ACHN (cell line): ENCODE measurements at places on chromosomes 13 and 19.
A peak's percentile ranks its signal among the peaks of the same experiment; 100 is the strongest.

- DNase-seq, result no peak
Observed at GRCh38 chr13:20512042-20512683, 13.5 kb downstream of the CRYL1 start.

DNA sequence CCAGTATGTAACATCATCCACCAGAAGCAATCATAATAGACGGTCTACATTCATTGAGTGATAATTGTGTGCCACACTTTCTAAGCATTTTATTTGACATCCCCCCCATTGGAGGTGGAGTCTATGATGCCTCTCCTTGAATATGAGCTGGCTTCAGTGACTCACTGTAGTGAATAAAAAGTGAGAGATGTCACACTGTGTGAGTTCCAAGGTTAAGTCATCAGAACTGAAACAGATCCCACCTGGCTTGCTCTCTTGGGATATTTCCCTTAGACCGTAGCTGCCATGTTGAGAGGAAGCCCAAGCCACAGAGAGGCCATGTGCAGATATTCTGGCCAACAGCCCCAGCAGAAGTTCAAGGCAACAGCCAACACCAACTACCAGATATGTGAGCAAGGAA is 12.6 kb downstream of the RTBDN start:
- no peak for DNase-seq

DNA sequence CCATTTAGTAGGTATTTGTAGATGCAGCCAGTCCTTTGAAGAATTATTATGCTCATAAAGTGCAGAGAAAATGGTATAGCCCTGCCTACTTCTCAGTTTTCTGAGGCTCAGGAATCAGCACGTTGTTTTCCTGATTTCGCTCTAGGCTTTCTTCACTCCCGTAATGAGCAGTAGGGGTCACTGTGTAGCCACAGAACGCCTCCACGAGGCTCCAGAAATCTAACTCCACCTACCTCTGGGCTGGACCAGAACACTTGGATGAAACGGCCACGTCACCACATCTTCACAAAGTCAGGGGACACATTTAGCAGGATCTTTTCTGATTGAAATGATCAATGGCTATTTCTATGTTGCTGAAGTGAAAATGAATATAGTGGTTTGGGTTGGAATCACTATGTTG is 49.8 kb upstream of the GTF3A start:
- peak; percentile 82 for DNase-seq

GRCh38 chr19:53131085-53131590 is 1.6 kb downstream of the ZNF415 start:
- no peak for DNase-seq

DNA sequence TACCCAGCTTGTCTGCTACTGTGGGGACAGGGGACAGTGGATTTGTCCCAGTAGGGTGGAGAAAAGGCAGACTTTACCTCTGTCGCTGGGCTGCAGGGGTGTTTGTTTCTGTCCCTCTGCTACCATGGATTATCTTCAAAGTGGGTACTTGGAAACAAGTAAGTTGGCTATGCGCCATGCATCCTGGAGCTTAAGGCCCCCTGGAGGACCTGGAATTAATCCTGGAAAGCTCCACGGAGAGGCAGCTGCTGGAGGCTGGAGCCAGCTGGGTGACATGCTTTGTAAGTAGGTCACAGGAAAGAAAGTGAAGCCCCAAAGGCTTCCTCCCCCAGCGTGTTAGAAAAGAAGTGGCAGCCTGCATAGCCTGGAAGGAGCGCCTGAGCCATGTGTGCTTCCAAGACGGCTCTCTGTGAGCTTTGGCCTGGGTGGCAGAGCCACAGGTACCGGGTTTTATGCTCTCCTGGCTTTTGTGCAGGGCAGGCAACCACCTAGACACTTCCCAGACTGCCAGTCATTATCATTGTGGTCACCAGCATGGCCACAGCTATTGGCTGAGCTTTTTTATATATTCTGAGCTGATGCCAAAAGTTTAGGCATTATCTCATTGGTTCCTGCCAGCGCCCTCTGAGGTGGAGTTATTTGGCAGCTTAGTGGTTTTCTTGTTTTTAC is 9.5 kb downstream of the B3GLCT start:
- no peak for DNase-seq

DNA sequence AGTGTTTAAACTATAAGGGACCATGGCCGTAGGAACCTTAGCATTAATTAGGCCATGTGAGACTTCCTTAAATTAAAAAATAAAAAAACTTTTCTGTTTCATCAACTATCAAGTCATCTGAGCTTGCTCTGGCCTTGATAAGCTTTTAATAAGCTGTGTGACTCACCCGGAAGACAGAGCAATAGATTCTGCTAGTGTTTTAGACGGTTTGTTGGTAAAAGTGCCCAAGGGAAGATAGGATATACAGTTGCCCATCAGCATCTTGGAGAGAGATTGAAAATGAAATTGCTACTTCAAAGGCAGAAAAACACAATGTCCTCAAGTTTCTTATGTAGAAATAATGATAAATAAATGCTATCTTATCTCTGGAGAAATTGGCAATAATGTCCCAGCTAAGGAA is 31.2 kb upstream of the RCBTB2 start:
- no peak for DNase-seq

DNA sequence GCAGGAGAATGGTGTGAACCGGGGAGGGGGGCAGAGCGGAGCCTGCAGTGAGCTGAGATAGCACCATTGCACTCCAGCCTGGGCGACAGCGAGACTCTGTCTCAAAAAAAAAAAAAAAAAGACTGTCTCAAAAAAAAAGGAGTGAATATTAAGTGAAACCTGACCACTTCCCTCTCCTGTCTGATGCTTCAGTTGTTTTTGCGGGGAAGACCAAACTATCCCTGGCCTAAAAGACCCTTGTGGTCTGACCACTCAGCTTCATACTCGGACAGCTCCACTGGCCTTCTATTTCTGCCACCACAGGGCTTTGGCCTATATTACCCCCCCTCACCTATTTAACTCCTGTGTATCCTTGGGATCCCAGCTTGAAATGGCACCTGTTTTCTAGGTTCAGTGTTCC is 2.3 kb downstream of the CLASRP start:
- DNase-seq, result no peak

- no peak for DNase-seq
Observed at GRCh38 chr19:35783469-35784434, 8.4 kb downstream of the ARHGAP33 start.

DNA sequence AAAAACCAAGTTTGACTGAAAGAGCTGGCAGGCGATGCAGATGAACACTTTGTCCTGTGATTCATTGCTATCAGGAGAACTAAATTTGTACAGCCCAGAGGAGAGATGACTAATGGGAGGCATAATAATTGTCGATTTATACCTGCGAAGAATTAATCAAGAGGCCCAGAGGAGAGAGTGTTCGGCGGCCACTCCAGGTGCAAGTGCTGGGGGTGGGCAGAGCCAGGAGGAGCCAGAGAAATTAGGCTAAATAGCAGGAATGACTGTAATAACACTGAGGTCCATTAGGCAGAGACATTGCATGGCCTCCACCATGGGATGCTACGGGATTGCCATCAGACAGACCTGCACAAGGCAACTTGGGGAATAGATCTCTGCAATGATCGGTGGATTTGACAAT is 107.7 kb upstream of the UQCRFS1 start:
- no peak for DNase-seq

DNA sequence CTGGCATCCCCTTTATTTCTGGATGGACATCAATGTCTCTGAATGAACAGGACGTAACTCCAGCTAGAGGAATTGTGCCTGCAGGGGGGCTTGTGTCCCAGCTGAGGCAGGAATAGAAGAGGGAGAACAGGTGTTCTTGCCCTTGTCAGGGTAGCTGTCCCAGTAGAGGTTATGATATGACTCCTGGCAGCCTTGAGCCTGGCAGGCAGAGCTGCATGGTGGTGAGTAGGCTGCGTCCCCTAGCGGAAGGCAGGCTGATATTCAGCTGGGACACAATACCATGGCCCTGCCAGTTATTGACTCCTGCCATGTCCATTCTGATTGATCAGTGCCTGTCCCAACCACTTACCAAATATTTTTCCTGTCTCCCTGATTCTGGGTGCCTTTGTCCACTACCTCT is 197.2 kb downstream of the RAP2A start:
- DNase-seq, result no peak

DNA sequence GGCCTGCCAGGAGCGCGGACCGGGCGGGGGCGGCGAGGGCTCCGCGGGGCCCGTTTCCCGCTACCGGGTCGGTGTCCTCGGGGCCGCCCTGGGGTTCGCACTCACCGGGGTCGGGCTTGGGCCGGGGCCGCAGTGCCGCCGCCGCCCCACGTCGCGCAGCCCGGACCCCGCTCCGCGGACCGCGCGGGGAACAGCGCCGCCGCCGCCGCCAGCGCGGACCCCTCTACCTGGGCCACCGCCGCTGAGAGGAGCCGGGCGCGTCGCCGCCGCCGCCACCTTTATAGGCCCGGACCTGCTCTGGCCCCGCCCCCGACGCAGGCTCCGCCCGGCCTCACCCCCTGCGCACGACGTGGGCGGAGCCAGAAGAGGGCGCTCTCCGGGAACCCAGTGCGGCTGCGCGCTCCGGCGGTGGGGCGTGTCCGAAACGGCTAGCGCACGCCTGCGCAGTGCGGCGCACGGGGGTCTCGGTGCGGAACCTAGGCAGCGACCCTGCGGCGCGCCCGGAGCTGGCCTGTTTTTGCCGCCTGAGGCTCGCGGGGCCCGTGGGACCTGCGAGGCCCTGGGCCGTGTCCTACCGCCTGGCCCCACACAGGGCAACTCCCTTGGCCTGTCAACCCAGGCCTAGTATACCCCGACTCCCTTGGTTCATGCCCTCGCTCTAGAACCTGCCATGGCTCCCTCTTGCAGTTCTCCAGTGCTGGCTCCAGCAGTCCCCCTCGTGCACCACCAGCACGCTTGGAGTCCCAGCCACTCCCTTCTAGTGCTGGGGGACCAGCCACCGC is at the start of gene MKNK2:
TSS of gene MKNK2 (minus strand) at position 254 of the 782 bp plus-strand sequence. CDS start 393 bp downstream, outside the sequence.
- peak; percentile 79 for DNase-seq

- DNase-seq, result peak; percentile 27
Observed at GRCh38 chr19:48560095-48560530, 8.1 kb downstream of the SULT2B1 start.

DNA sequence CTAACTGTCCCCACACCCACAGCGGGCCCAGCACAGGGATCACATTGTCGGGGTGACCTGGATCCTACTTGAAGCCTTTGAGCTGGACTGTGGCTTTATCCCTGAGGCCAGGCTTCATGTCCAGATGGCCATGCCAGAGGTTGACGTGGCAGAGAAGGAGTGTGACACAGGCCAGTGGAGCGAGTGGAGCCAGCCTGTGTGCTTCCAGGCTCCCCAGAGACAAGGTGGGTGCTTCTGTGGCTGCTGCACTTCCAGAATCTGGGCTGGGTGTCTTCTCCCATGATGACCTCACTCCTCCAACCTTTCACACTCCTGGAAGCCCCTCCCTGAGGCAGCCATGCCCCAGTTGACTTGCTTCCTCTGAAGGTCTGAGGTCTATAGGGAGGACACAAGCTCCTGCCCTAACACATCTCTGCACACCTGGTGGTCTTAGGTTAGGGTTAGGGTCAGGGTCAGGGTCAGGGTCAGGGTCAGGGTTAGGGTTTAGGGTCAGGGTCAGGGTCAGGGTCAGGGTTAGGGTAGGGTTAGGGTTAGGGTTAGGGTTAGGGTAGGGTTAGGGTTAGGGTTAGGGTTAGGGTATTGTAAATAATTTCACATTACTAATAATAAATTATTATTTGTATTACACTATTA is 13.1 kb upstream of the MZF1 start:
- DNase-seq, result no peak

- no peak for DNase-seq
Observed at GRCh38 chr19:14414926-14415690, 4.0 kb downstream of the DDX39A start.

DNA sequence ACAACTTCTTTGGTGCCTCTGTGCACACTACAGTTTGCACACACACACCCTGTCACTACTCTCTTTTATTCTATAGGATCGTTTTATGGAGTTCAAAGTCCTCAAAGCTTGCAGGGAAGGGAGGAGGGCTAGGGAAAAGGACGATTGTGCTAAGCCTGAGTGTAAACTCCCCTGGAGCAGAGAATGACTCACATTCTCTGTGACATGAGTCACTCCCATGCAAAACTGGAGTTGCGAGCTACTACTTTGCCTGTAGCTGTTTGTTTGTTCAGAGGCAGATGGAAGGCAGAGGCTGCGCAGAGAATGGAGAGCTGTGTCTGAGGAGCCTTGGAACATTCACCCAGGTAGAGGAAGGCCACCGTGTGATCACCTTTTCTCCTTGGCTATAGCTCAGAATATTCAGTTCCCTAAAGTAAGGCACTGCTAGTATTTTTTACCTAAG is 80.5 kb upstream of the MBNL2 start:
- DNase-seq, result peak; percentile 87

DNA sequence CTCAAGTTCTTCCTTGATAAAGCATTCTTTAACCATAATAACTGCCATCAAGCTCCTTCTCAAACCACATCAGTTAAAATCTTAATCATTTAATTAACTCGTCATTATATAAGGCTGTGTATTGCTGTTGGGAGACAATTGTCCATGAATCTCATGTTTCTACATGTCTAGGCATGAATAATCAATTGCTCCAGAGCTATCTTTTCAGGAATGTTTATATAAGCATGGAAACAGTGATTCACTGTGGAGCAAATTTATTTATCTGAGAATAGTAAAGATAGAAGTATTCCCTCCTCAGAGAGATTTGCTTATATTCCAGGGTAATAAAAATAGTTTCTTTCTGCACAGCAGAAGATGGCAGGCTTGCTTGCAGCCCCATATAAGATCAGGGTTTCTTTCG is 71.1 kb downstream of the CBY2 start:
- DNase-seq, result no peak

DNA sequence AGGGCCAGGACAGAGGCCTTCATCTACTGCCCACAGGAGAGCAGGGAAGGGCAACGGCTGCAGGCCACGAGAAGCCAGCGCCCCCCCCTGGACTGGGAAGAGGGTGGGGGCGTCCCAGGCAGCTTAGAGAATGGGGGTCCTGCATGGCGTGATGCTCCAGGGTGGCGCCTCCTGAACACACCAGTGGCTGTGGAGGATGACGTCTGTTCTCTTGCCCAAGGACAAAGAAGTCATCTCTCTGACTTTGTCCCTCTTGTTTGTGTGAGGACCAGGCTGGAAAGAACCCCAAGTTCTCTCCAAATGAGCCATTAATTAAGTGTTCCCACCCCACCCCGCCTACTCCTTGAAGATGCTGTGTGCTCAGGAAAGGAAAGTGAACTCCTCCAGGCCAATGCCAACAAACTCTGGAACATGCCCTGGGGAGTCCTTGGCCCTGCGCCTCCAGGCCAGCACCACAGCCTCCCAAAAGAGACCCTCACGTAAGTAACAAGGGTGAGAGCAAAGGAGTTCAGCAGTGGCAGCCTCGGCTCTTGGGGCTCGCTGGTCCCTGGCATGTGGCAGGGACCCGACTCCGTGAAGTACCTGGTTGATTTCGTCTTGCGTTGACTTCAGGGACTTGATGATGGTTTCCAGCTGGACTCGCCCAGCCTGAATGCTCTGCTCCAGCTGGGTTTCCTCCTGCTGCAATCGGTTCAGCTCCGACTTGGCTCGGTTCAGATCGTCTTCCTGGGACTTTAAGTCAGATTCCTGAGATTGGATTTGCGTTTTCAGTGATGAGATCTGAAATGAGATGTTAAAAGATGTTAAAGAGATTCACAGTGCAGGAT is 68.4 kb downstream of the EPS15L1 start:
- DNase-seq, result no peak

GRCh38 chr13:110942248-110942981 is 27.5 kb upstream of the ANKRD10 start:
- no peak for DNase-seq

GRCh38 chr19:48419158-48419920 is 25.9 kb downstream of the GRIN2D start:
- DNase-seq, result no peak
